ENCODE measurements at places on chromosomes 4 and X. TPM values are rescaled to one million over a fixed set of nuclear protein-coding genes. Genes with fewer than 3 reads are reported as not detected.

DNA sequence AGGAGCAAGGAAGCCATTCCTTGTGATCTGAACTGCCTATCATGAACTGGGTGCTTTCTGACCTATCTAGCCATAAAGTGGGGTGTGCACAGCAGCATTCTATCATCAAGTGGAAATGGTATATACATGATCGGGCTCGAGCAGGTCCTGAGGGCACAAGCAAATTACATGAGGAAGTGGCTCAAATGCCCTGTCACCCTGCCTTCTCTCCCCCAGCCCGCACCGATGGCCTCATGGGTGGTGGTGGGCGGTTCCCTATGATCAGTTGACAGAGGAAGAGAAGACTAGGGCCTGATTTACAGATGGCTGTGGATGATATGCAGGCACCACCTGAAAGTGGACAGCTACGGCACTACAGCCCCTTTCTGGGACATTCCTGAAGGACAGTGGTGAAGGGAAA is 46.3 kb upstream of the BCLAF3 start:
- DNase-seq, result no peak

The ARR3 gene
- not detected for total RNA-seq

The SSX4B gene
- total RNA-seq, result not detected

GRCh38 chr4:111066887-111067286 is 444.0 kb upstream of the PITX2 start:
- DNase-seq, result no peak

- no peak for DNase-seq
These were observed 147.4 kb upstream of the RPS6KA3 start for GRCh38 chrX:20414066-20414465.

The ABLIM2 gene
- total RNA-seq, result 25.6 TPM

The SERTM2 gene
- not detected for total RNA-seq

GRCh38 chrX:114344756-114345349 is 239.0 kb upstream of the HTR2C start:
- no peak for DNase-seq

GRCh38 chrX:54640736-54641135 is 110.7 kb downstream of the GNL3L start:
- DNase-seq, result no peak

DNA sequence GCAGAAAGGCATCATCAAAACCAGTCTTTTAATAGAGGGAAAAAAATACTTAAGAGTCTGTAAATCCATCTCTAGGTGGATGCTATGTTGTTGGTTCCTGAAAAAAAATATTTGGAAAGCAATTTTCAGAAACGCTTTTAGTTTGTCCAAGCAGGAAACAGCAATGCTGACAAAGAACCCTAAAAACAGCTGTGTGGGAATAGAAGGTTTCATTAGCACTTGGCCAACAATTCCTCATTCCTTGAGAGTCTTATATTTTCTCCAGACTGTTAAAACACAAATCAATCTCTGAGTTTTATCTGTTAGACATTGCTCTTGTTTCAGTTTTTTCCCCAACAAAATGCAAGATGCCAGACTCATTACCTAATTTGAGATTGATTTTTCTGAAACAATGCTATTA is 6.4 kb downstream of the MXRA5 start:
- DNase-seq, result no peak

The GYPB gene
- total RNA-seq, result not detected

- DNase-seq, result no peak
These were observed 270.2 kb upstream of the SMIM31 start for GRCh38 chr4:164483711-164484110.

The HSFX4 gene
- not detected for total RNA-seq

GRCh38 chr4:67087897-67088296 is 457.4 kb downstream of the CENPC start:
- DNase-seq, result no peak

DNA sequence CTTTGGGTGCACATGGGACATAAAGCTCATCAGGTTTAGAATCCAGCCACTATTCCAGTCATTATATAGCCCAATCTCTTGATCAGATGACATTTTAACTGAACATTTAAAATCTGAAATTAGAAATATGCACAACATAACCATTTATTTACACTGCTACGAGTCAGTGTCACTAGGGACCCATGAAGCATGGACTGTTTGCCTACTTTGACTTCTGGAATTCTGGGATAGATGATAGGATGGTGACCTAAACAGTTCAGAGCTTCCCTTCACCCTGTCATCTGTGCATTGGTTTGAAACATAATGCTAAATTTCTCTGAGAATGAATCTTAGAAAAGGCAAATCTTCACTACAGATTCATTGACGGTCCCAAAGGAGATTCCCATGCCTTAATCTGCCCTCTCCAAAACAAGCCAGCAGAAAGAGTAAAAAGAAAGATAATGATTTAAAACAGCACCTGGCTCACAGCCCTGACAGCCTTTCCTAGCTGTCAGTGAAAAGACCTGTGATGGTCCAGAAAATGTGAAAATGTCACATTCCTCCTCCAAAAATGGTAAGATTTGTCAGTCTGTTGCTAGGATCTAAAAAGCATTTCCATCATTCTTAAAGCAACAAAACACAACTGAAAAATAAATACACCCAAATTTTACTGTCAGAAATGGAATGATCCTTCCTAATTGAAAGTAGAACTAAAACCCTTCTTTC is 18.9 kb upstream of the HERC3 start:
- DNase-seq, result no peak

- DNase-seq, result no peak
These were observed 34.2 kb downstream of the CCDC158 start for GRCh38 chr4:76386566-76387305.

GRCh38 chr4:36187723-36188333 is 56.5 kb downstream of the ARAP2 start:
- DNase-seq, result no peak

The CCNB3 gene
- not detected for total RNA-seq

The TRIML2 gene
- total RNA-seq, result not detected

The EDA2R gene
- 7.0 TPM for total RNA-seq

- no peak for DNase-seq
These were observed 378.4 kb downstream of the PABPC4L start for GRCh38 chr4:133823177-133823576.

DNA sequence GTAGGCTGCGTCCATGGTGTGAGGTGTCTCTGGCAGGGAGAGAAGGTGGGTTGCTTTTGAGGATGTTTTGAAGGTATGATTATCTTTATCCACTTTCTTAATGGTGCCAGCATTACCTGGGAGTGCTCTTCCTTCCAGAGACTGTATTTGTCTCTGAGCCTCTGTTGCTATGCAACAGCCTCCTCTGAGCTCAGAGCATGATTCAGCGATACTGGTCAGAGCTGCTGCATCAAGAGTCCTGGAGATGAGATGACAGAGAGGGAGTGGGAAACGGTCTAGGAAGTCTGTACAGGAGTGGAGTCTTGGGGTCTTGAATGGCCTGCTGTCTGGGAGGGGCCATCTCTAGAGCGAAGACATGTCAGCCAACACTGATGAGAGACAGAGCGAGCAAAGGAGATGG is 104.4 kb upstream of the RAB40AL start:
- no peak for DNase-seq

GRCh38 chr4:140363051-140363450 is 10.4 kb upstream of the SCOC start:
- no peak for DNase-seq

GRCh38 chr4:174859904-174860303 is 30.9 kb upstream of the GLRA3 start:
- no peak for DNase-seq

The RAB41 gene
- not detected for total RNA-seq

DNA sequence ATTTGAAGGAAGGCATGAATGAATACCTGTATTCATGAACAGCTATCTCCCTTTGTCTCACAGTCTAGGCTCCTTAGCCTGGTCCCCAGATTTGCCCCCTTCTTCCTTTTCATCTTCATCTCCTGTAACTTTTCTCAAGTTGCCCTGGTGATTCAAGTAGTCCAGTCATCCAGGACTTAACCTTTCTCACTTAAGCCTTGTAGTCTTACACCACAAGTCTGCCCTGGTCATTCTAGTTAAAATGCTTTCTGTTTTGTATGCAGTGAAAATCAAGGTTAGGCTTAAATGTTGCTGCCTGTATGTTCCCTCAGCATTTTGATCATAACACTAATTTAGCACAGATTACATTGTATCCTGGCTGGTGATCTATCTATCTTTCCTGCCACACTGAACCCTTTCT is 58.5 kb upstream of the SLC7A11 start:
- DNase-seq, result no peak

DNA sequence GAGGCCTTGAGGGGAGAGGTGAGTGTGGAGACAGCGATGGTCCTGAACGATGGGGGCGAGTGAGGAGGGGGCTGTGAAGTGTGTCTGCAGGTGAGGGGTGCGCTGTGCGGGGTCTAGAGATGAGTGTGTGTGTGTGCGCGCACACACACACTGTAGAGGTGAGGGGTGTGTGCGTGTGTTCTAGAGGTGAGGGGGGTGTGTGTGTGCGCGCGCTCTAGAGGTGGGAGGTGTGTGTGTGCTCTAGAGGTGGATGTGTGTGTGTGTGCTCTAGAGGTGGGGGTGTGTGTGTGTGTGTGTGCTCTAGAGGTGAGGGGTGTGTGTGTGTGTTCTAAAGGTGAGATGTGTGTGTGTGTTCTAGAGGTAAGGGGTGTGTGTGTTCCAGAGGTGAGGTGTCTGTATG is 574 bp downstream of the BST1 start:
- DNase-seq, result no peak

The GPR82 gene
- total RNA-seq, result 0.41 TPM

- DNase-seq, result no peak
These were observed 896.1 kb upstream of the LCORL start for GRCh38 chr4:18917689-18918088.

The HS3ST1 gene
- total RNA-seq, result 1.1 TPM

DNA sequence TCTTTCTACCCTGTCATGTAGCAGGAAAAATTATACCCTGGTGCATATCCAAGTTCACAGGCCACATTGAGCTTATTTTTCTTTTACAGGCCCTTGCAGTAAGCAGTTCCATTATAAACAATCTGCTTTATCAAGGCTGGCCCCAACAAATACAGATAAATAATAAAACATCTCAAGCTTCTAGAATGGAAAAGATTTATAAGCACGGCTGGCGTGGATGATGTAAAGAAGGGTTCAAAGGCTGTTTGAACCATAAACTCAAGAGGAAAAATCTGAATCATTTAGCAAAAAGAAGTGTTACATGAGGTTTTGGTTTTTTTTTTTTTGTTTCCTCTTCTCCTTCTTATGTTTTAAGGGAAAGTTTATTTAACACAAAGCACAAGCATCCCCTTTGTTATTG is 109.7 kb downstream of the UNC5C start:
- DNase-seq, result no peak

DNA sequence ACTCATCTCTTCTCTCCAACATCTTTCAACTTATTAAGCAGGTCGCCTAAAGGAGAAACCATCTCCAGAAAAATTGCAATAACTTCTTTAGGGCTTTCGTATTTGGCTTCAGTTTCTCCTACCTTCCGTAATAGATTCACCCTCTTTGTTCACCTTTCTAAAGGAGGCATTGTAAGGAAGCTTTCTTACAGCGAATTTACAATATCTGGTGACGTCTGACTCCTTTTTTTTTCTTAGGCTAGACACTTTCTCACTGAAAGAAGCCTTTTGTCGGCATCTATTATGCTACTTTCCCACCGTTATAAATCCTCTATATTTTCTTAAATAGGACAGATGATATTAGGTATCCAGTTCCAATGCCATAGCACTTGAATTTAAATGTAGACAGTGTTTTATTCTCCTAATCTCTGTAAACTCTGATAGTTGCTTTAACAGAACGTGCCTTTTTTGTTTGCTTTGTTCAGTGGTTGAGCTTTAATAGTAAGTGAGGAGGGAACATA is 302.4 kb downstream of the IL1RAPL1 start:
- no peak for DNase-seq

DNA sequence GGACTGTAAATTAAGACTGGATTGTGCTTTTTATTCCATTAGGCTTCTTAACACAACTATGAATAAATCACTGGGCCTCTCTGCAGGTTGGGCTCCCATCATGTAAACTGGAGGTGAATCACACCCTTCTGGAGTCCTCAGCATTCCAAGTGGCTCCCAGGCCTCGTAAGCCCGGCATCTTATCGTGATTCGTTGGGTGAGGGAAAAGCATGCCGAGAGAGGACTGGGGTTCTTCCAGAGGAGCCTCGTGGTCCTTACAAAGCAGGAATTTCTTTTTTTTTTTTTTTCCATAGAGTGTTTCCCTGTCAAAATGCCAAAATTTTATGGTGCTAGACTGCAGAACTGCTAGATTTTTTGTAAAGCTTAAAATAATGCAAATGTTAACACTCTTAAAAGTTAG is 20.0 kb downstream of the CLDN22 start:
- no peak for DNase-seq

- no peak for DNase-seq
These were observed 18.0 kb downstream of the HDAC8 start for GRCh38 chrX:72554448-72555140.

GRCh38 chrX:46573331-46573891 is at the start of gene CHST7:
TSS of gene CHST7 (plus strand) at chrX:46573765. CDS start at chrX:46573932, 167 bp downstream.
- DNase-seq, result peak; percentile 6

GRCh38 chrX:76433219-76433618 is 5.7 kb downstream of the MAGEE1 start:
- no peak for DNase-seq

DNA sequence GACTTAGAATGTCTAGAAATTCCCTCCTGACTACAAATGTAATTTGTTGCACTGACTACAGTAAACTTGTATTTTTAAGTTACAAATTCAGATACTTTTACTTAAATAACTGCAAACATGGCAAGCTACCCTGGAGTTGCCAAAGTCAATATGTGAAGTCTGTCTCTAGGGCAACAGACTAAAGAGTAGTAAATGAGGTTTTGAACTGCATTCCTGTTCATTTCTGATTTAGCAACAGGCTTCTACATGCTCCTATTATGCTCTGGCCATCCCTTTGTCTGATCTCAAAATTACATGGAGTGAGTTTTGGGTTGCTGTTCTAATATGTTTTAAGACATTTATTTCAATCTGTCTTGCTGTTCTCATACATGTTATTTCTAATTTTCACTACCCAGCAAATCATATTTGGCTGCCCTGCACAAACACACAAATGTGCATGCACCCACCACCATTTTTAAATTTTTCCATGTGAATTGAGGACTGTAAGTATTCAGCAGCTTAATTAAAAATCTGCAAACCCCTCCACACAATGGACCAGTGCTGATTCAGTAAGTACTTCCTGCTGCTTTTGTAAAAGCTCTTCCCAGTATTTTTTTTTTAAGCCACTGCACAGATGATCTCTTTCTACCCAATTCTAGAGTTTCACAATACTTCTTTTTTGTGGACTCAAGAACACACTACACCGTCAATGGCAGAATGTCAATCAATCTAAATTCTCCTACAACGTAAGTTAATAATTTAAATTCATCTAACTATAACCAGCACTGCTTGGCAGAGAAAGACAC is 26.7 kb downstream of the SH3RF1 start:
- DNase-seq, result no peak

GRCh38 chr4:53075162-53075785 is 213.2 kb downstream of the RASL11B start:
- DNase-seq, result no peak

- no peak for DNase-seq
These were observed 57.7 kb upstream of the PASD1 start for GRCh38 chrX:151505796-151506195.

GRCh38 chrX:53286171-53286570 is 4.8 kb upstream of the IQSEC2 start:
- DNase-seq, result no peak

- no peak for DNase-seq
These were observed 65.6 kb downstream of the ASB9 start for GRCh38 chrX:15204130-15204751.

GRCh38 chr4:17583276-17583675 is 6.3 kb downstream of the LAP3 start:
- DNase-seq, result no peak

The ACOT9 gene
- total RNA-seq, result 62.5 TPM
